ENCODE measurements at places on chromosomes 3 and 15.

- DNase-seq: no peak
Observed at GRCh38 chr3:108281670-108282069, 14.7 kb upstream of the HHLA2 start.

GRCh38 chr15:65512807-65513416 lies 4.6 kb downstream of the DPP8 start:
- no peak for DNase-seq

DNA sequence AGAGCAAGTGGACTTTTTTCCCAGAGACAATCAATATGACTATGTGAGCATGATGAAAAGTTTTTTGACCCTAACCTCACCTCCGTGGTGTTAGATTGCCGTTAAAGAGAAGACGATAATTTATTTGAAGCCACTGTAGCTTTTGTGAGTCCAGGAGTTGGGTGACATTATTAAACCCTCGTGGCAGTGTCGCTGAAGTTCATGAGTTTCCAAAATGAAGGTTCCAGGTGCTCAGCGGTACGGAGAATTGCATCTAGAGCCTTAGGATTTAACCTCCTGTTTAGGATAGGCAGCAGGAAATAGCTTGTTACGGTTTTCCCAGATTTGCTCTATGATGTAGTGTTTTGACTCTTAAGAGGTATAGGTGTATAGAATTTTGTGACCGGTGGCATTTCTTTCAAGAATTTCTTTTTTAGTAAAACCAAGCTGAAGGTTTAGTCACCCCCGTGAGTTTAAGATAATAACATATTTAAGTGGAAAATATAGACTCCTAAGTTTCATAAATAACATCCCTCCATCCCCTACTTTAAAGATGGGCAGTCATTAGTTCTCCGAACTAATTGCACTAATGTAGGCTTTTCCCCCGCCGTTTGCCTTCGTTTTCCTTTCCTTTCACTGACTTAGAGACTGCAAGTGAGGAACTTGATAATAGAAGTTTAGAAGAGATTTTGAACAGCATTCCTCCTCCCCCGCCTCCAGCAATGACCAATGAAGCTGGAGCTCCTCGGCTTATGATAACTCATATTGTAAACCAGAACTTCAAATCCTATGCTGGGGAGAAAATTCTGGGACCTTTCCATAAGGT lies 2.0 kb downstream of the SMC4 start:
- peak; percentile 7 for DNase-seq

- DNase-seq: no peak
Observed at GRCh38 chr15:33242165-33242564, 47.7 kb upstream of the FMN1 start.
